ENCODE measurements at places on chromosomes 16 and 17.
A peak's percentile ranks its signal among the peaks of the same experiment; 100 is the strongest.

DNA sequence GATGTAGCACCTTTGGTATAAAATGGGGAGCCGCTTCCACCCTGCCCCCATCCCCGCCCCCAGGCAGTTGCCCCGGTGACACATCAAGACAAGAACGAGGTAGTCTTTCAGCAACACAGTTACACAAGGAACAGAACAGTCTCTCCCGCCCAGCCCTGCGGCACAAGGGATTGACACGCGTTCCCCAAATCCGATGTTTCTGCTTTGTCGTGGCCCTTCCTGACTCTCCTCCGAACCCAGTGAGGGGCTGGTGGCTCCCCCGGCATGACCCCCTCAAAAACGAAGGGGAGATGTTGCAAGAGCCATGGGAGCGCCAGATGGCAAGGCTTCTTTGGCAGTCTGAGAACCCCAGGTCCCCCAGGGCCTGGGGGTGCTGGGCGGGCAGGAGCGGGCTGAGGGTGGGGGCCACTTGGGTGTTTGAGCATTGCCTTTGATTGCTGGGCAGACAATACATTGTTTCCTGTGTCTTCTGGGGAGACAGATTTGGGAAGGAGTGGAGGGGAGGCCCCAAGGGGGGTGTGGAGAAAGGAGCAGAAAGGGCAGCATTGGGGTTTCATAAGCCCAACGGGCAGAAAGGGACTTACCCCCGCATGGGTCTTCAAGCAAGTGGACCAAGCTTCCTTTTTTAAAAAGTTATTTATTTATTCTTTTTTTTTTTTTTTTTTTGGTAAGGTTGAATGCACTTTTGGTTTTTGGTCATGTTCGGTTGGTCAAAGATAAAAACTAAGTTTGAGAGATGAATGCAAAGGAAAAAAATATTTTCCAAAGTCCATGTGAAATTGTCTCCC is 16.6 kb downstream of the COL1A1 start:
- ATAC-seq, result peak; percentile 79

DNA sequence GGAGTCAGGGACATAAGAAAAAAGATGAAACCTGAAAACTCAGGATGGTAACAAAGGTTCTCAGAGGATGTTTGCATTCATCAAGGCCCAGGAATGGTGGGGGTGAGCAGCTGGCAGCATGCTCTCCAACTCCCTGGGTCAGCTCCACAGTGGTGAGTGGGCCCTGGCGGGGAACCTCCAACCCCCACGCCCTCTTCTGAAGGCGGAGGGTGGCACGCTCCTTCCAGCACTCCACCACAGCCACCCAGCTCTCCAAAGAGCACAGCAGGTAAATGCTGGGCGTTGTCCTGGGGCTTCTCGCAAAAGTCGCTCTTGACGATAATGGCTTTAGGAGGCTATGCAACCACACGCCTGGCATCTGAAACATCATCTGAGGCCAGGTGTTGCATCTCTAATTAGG is 173.8 kb downstream of the C16orf78 start:
- ATAC-seq, result no peak

DNA sequence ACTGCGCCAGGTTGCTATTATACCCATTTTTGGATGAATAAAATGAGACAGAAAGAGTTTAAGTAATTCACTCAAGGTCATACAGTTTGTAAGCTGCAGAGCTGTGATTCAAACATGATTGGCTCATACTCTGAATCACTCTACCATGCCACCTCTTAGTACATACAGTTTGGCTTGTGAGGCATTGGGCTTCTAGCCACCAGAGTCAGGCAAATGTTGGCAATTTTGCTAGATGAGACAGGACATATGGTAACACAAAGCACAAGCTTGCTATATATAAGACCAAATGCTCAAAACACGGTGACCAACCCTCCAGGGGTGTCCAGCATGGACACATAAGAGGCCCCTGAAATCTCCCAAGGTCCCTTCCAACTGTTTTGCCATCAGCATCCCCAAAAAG is 236.0 kb upstream of the IRX5 start:
- no peak for ATAC-seq

- no peak for ATAC-seq
Measured at GRCh38 chr16:22815863-22816262, 1.9 kb downstream of the HS3ST2 start.

- ATAC-seq, result no peak
Measured at GRCh38 chr16:55501549-55502322, 7.1 kb upstream of the LPCAT2 start.

DNA sequence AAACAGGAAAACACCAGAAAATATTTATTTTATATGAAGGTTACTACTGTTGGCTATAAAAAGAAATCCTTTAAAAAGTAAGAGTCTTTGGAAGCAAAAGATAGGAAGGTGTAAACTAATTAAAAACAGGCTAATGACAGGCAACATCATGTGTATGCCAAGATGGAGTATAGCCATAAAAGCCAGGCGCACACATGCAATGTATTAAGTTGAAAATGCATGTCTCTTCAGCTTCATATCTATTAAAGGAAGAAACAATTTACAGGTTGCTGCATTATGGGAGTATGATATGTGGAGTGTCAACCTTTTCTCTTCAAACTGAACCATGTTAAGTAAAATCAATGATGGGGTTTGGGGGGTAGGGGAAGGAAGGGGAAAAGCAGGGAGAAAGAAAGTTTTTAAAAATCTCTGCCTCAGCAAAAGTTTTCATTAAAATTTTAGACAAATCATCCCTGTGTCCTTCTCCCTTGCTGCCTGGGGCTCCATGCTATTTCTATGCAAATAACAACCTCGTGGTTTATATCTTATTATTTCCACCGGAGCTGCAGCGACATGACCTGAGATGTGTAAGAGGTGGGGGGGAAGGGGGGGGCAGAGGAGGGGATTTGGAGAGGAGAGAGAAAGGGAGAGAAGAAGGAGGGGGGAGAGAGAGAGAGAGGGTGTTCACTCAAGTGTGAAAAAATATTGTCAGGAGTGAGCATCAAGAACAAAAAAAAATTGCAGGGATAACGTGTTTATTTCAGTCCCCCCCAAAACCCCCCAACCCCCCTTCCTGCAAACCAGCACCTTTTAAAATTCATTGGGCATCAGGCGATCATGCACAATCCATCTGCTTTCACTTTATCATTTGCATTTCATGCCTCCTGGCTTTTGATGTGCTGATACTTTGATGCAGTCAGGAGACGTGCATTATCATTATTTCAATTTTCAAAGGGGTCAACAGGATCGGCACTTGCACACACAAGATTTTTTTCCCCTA is 197.6 kb downstream of the AATF start:
- no peak for ATAC-seq

GRCh38 chr16:24883714-24884151 is 38.0 kb downstream of the SLC5A11 start:
- no peak for ATAC-seq

DNA sequence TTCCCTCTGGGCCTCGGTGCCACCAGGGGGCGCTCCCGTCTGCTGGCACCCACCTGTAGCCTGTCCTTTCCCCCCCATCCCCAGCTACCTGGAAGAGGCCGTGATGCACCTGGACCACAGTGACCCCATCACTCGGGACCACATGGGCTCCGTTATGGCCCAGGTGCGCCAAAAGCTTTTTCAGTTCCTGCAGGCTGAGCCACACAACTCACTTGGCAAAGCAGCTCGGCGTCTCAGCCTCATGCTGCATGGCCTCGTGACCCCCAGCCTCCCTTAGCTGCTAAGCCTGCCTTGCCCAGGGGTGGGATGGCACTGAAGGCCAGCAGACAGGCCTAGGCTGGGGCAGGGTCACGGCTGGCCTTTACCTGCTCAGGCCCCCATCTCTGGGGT is 818 bp upstream of the NRN1L start:
- ATAC-seq, result peak; percentile 56

Data from gastroesophageal sphincter (tissue), 4 donors.